Gastroesophageal sphincter (tissue), 4 donors: ENCODE measurements at places on chromosomes 2 and 18. TPM values are rescaled to one million over a fixed set of nuclear protein-coding genes. Genes with fewer than 3 reads are reported as not detected.

RGPD3 gene
- total RNA-seq: 0.40 TPM

DNA sequence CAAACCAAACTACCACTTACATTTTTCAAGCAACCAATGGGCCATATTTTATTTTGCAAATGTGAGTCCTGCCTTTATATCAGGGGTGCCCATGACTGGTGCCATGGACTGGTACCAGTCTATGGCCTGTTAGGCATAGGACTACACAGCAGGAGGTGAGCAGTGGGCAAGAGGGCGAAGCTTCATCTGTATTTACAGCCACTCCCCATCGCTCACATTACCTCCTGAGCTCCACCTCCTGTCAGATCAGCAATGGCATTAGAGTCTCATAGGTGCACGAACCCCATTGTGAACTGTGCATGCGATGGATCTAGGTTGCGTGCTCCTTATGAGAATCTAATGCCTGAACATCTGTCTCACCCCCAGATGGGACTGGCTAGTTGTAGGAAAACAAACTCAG, 53.6 kb downstream of the CCDC68 start:
- no peak for ATAC-seq

DNA sequence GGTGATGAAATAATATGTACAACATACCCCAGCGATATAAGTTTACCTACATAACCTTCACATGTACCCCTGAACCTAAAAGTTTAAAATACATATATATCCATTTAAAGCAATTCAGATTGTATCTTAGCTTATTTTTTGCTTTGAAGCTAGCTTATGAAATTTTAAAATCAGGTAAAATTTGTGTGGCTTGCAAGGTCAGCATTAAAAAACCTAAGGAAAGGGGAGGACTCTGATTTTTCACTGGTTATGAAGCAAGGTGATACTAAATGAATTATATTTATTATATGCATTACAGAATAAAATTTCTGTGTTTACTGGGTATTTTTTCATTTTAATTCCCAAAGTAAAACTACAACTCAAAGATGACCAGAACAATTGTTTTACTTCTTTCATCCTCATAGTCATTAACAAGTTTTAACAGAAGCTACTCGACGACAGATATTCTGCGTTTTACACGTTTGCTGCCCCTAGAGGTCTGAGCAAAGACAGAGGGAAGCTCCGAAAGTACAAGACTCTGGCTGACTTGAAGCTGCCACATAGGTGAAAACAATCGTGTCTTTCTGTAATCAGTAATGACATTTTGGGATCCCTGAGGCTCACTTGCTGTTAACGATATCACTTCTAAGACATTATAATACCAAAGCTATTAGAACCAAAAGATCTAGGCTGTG, 17.1 kb downstream of the PKP4 start:
- no peak for ATAC-seq

DNA sequence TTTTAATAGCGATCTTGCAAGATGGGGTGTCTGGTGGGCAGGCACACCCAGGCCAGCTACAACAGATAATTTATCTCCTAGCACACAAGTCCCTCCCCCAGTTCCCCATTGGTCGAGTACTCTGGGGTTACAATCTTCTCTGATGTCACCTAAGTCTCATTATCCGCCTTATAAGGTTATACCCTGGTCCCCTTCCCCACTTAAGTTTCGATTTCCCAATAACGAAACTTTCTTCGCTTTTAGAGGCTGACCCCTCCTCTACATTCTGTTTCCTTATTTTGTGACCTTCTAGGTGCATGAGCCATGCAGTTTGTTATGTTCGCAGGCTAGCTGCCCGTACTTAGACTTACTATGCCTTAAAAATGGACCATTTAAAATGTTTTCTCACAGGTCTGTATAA, 180.1 kb downstream of the CAPN13 start:
- ATAC-seq: no peak

- no peak for ATAC-seq
Measured at GRCh38 chr2:51472300-51472699, 440.4 kb upstream of the NRXN1 start.

DNA sequence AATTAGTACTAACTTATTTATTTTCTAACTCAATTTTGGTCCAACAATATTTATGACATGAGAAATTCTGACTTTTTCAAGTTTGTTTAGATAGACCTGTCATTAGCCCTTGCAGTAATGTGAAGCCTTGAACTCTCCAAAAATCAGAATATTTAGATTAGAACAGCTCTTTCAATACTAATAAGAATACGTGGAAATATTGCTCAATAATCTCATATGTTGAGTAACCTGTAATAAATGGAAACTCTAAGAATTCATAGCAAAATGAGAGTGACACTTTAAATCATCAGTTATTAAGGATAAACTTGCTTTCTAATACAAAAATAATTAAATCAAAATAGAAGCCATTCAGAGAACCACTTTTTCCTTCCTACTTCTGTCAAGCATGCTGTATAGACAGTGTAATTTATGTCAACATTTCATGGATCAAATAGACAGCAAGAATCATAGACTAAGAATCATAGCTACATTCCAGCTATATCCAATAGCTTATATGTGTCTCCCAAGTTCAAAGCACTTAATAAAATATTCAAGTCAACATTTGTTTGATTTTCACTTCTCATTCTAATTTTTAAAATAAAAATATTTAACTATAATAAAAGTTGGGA, 710.3 kb upstream of the SOX11 start:
- no peak for ATAC-seq

DNA sequence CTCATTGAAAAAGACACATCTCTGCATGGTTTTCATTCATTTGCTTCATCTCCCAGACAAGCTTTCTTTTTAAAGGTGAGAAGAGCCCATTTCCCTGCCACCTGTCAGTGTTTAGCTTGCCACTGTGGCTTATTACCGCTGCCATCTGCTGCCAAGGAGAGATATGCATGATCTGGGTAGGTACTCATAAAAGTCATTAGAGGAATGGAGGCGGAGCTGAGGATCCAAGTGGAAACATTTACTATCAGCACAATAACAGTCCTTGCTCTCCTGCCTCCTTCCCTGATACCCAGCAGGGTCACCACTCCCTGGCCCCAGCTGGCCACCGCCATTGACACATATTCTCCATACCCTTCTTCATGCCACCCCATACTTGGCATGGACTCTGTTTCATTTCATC, 390.4 kb downstream of the TSN start:
- no peak for ATAC-seq

DNA sequence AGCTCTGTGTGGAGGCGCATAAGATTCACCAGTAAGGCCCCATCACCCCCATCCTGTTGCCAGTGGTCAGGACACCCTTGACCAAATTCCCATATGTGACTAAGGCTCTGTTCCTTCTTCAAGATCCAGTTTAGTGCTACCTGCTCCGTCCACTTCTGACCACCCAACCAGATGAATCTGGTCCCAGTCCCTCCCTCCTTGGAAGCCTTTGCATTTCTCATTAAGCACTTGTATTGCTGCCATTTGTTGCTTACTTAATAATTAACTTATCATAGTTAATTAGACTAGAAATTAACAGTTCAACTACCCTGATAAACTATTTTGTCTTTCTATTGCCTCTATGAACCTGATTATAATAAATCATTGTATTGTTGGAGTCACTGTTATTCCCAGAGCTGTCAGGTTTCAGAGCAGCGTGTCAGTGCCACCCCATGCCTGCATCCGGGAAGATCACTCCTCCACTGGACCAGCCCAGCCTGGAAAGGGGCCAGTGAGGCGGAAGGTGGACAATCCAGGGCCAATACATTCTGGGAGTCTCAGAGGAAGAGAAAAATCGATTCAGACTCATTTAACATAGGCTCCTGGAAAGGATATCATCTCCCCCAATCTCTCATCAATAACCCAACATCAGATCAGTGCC, 9.5 kb upstream of the NAT8 start:
- ATAC-seq: no peak

DNA sequence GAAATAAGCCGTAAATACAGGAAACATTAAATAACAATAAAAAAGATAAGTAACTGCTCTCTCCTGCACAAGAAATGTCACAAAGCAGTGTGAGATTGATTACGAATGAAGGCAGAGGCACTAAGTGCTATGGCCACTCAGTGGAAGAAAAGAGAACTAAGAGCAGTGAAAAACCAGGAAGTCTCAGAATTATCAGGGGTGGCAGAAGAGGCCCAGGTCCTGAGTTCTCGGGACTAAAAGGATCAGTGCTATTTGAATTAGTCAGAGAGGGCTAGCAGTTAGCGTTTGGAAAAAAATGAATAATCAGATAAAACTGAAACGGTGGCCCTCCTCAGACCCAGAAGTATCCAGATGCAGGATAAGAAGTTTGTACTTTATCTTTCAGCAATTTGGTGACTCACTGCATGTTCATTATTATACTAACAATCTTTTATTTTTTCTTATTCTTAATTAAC, 367.1 kb downstream of the ZEB2 start:
- no peak for ATAC-seq
